ENCODE measurements at places on chromosomes 3 and 15.
A peak's percentile ranks its signal among the peaks of the same experiment; 100 is the strongest.

GRCh38 chr3:16928386-16929132, 43.8 kb downstream of the PLCL2 start:
- DNase-seq: peak; percentile 15

DNA sequence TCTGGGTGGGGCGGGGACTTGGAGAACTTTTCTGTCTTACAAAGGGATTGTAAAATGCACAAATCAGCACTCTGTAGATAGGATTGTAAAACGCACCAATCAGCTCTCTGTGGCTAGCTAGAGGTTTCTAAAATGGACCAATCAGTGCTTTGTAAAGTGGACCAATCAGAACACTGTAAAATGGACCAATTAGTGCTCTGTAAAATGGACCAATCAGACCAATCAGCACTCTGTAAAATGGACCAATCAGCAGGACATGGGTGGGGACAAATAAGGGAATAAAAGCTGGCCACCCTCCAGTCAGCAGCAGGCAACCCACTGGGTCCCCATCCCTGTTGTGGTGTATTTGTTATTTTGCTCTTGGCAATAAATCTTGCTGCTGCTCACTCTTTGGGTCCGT, 77.7 kb downstream of the KLF13 start:
- no peak for DNase-seq

DNA sequence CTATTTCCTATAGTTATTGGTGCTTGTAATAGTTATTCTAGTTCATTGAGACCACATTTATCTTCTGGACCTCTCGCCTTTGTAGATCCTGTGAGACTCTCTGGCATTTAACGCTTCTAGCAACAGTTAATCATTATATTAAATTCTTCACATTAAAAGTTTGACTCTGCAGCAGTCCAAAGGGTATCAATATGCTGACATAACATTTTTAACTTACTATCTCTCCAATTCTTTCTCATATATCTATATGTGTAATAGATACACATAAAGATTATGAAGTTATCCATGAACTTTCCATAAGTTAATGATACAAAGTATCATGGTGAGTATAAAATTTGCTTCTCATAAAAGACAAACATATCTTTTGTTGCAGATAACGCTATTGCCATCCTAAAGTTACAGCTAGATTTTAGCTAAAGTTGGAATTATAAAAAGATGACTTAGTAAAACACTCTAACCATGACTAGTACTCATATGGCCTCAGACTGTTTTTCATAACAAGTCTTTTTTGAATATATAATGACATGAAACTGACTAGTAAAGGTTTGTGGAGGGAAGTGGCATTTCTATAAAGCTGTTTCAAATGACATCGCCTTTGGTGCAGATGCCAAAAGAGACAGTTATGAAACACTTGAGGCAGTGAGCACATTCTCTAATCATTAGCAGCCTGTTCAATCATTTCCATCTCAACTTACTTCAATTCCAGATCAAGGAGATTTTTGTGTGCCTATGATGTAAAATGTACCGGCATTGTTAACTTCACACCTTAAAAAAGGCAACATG, 379.3 kb upstream of the CBLB start:
- no peak for DNase-seq

DNA sequence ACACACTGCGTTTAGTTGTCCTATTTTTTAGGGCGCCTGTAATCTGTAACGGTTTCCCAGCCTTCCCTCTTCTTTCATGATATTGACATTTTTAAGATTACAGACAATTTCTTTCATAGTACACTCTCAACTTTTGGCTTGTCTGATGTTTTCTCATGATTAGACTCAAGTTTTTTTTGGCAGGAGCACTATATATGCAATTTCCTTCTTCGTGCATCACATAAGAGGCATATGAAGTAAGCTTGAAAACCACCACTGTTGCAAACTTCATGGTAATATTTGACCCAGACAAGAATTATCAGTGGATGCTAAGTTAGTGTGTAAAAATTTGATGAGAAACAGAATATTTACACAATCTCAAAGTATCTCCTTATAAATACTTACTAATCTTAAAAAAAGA, 119.2 kb upstream of the CMC1 start:
- DNase-seq: no peak

DNA sequence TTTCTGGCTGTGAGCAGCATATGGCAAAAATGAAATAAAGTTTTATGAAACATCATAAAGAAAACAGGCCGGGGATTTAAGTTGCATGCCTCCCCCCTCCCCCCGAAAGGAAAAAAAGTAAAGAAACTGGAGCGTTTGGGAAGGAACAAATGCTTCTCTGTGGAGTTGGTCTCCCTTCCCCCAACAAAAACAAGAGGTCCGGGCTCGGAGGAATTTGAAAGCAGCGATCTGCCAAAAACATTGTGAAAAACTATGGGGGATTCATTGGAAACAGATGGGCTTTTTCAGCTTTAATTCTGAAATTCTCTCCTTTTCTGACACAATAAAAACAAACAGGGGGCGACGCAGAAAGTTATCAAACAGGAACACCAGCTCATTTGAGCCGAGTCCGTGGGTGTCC, 17.0 kb downstream of the RGMA start:
- no peak for DNase-seq

- DNase-seq: no peak
These were observed 4.2 kb upstream of the WNT5A start for GRCh38 chr3:55491296-55491816.
